ENCODE measurements at places on chromosomes 7 and 10.

GRCh38 chr10:93818086-93818485 lies 60.4 kb downstream of the LGI1 start:
- DNase-seq: no peak

DNA sequence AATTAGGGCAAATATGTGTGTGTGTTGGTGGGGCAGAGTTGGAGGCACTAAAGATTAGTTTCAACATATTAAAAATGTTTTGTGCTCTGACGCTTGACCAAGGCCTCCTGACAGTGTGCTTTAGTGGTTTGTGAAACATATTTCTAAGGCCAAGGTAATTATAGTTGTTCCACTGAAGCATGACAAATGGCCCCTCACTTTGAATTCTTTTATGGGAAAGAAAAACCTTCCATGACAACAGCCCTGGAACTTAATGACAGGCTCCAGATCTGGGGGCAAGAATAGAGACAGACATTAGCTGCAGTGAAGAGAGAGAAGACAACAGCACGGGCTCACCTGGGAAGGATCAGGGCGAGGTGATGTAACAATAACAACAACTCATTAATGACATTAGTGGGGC lies 155.8 kb downstream of the CHN2 start:
- DNase-seq: no peak

- DNase-seq: no peak
Measured at GRCh38 chr10:92816091-92816531, 32.2 kb upstream of the EXOC6 start.

DNA sequence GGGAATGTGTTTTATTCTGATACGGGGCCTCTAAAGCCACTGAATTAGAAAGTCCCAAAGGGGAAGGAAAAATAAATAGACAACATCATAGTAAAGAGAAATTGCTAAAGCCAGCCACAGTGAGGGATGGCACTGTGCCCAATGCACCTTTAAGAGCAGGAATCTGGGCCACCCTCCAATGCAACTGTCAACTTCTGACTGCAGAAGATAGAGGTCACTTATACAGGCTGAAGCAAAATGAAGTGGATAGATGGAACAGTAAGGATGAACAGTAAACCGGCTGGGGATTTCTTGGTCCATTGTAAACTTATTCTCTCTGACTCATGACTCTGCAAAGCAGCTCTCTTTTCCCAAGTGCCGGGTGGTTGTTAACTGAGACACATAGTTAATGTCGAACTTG lies 54.0 kb upstream of the KCNIP2 start:
- DNase-seq: no peak

DNA sequence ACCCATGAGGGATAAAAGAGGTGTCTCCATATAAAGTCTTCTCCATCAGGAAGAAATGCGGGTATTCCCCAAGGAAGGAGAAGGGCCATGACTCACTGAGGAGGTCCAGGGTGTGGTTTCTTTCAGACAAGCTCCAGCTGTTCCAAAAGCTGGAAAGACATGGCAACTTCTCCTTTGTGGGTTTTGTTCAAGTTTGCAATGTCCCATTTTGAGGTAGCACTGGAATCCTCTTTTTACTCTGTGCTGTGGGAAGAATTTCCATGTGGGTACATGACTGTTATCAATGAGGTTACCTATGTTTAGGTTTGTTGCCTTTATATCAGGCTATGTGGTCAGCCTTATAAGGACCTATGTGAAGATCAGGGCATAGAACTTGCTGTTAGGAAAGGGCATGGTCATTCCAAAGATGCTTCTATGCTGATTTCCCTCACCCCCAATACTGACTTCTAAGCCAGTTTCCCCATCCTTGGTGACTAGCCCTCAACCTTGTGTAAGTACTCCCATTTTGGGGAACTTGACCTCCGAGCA lies 697.5 kb downstream of the INHBA start:
- no peak for DNase-seq

GRCh38 chr7:133183042-133183794 lies 69.7 kb upstream of the EXOC4 start:
- no peak for DNase-seq

DNA sequence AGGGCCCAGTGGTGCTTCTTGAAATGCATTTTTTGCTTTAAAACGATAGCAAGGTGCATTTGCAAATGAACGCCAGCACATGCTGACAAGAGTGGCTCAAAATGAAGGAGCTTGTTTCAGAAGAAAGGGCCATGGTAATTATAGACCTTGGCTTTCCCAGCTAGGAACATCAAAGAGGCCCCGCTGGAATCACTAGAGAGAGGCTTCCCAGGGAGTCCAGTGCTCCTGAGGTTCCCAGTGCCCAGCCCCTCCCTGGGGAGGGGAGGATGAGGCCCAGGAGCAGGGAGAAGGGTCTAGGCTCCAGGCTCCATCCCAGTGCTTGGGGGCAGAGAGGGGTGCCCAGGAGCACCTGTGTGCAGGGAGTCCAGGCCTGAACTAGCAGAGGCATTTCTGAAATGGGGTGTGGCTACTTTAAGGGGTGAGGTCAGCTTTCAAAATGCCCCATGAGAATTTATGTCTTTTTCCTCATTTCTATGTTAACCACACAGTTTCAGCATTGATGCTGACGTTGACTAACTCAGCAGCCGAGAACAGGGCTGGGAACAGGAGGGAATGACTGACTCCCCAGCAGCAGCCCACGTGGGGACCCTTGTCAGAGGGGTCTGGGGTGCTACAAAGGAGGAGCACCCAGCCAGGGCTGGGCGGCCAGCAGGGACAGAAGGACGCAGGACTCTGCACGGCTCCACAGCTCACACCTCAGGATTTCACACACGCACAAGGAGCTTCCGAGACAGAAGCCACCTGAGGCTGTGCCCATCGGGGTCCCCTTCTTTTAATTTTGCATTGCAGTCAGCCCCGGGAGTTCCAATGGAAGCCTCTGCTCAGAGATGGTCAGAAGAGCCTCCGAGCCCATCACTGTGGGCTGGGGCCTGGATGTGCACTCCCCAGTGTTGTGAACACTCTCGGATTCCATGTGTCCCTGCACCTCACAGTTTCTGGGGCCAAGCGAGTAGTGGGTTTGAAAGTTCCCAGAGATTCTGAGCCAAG lies 570.2 kb downstream of the PTPRN2 start:
- DNase-seq: no peak
